ENCODE measurements at places on chromosomes 11 and 22.

DNA sequence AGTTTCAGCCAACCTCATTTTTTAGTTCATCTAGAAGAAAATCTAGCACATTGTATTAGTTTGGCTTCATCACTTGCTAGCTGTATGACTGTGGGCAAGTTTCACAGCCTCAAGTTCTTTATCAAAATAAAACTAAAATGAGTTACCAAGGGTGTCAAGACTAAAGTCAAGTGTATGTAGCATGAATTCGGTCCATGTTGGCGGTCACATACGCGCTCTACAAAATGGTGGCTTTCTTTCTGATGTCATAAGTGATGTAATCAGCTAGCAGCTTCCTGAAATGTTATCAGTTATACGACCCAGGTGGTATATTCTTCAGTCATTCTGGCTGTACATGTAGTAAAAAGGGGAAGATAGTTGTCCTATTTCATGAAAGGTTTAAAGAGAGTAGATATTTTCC lies 50.5 kb downstream of the POLD3 start:
- DNase-seq, result no peak

GRCh38 chr11:484616-485015 lies 22.4 kb downstream of the RNH1 start:
- no peak for DNase-seq

DNA sequence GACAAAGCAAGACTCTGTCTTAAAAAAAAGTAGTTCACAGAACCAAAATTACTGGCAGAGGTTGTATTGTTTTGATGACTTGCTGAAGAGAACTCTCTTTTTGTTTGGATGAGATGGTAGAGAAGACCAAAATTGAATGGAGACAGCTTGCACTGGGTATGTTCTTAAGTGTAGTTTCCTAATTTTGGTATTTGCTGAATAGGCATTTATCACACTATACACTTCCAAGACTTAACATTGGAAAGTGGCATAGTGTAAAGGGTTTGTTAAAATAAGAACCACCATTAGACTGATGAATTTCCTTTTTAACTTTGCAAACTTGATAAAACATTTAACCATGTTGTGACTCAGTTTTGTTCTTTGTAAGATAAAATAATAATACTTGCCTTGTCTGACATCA lies 5.3 kb upstream of the DCUN1D5 start:
- DNase-seq, result no peak

DNA sequence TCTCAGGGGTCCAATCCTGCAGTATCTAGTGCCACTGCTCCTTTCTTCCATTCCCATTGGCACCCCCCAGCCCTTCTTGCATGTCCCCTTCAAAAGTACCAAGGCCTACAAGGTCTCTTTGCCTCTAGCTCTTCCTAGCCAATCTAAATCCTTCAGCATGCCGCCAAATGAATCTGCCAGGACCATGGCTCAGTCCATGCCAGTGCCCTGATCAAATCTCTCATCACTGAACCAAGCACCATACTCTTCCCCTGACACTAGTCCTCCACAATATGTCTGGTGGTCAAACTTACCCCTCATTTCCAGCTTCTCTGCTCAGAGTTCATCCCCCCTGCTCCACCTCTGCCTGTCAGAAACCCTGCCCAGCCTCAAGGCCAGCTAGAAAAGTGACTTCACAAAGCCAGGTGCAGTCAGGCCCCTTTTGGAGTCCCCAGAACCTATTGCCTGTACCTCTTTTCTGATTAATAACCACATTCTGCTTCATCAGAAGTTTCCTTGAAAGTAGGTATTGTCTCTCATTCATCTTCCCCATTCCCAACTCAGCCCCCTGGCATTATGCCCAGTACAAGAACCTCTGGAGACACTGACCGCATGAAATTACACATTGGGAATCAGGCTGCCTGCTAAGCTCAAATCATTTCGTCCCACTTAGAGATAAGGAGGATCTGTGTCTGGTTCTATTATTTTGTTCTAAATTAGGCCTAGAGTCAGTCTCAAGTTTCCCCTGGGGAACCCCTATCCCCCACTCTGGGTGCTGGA lies 11.4 kb downstream of the FEN1 start:
- DNase-seq, result no peak

- no peak for DNase-seq
Observed at GRCh38 chr11:25927411-25927953, 404.4 kb upstream of the ANO3 start.

GRCh38 chr11:19820100-19820499 lies 107.5 kb downstream of the NAV2 start:
- DNase-seq, result no peak

GRCh38 chr11:125287491-125288210 lies 123.1 kb downstream of the PKNOX2 start:
- no peak for DNase-seq

GRCh38 chr11:33128739-33129138 lies 32.5 kb downstream of the CSTF3 start:
- no peak for DNase-seq
